Stimulated activated naive CD8-positive, alpha-beta T cell treated with anti-CD3 and anti-CD28 coated beads, Interleukin-15, amount 100 ng/mL, for 72 hours (primary cell): ENCODE measurements at places on chromosomes 5 and 9.

- no peak for DNase-seq
These were observed 58.2 kb upstream of the PRR16 start for GRCh38 chr5:120405923-120406322.

DNA sequence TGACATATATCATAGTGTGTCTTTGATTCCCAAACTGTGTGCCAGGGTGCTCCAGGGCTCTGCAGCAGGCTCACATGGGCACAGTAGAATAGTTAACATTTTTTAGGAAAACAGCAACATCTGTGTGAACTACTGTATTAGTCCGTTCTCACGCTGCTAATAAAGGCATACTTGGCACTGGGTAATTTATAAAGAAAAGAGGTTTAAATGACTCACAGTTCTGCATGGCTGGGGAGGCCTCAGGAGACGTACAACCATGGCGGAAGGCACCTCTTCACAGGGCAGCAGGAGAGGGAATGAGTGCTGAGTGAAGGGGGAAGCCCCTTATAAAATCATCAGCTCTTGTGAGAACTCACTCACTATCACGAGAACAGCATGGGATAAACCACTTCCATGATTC, 82.7 kb downstream of the EGFLAM start:
- no peak for DNase-seq

GRCh38 chr9:97632985-97633858, at the start of the genes NCBP1 and TSTD2:
Gene NCBP1, plus strand, starts transcription at chr9:97633821. Its CDS starts 61 bp downstream, at chr9:97633882.
Gene TSTD2, minus strand, starts transcription at chr9:97633368. Its CDS starts 5,806 bp downstream, at chr9:97627562.
- DNase-seq = peak; percentile 98

GRCh38 chr5:69042915-69043654, 50.7 kb upstream of the SLC30A5 start:
- peak; percentile 80 for DNase-seq

DNA sequence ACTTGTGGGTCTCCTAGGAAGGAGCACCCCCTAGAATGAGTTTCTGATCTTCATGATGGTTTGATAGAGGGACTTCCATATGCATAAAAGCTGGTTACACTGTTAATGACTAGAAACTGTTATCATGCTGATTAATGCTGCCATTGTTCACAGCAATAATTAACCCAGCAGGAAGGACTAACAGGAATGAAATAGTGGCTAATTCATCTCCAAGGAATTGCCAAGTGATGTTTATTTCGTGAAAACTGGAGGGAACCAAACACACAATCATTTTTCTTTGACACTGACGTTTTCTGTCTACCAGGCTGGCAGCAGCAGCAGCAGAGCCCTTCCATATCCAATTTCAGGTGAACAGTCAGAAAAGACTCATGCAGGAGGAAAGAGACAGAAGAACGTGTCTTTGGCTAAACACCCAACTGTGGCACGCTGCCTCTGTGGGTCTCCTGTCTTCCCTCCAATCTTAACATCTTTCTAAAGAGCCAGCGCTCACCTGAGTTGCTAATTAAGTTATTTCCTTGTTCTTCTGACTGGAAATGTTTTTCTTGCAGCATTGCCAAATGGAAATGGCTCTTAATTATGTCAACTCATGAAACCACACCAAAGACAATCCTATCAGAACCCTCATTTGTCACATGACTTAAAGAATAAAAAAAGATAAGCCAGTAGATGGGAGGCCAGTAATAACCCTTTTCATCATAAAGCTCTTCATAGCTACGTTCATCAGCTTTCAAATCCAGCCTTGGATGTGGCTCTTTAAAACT, 181.5 kb downstream of the SLIT3 start:
- no peak for DNase-seq

DNA sequence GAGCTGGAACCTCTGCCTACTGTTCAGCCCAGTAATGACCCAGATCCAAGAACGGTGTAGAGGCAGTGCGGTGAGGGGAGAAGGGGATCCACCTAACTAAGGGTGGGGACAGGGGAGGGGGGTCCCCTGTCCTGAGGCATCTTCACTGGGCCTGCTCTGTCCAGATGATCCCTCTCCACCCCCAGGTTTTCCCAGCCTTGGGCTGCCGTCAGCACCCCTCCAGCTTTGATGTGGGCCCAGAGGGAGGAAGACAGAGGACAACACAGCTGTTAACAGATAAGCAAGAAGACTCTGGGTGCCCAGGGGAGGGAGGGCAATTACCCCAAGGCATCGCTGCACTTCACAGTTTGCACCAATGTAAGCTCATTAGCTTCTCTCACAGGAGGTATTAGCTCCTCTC, 19.3 kb downstream of the BICD2 start:
- no peak for DNase-seq

- no peak for DNase-seq
These were observed 1057.8 kb upstream of the WWC1 start for GRCh38 chr5:167233507-167234220.

- DNase-seq = no peak
These were observed 27.2 kb downstream of the AHRR start for GRCh38 chr5:348726-349125.

- no peak for DNase-seq
These were observed 481.2 kb downstream of the ACTL7B start for GRCh38 chr9:108374626-108375025.

- no peak for DNase-seq
These were observed 177.5 kb downstream of the C5orf15 start for GRCh38 chr5:133790898-133791297.

DNA sequence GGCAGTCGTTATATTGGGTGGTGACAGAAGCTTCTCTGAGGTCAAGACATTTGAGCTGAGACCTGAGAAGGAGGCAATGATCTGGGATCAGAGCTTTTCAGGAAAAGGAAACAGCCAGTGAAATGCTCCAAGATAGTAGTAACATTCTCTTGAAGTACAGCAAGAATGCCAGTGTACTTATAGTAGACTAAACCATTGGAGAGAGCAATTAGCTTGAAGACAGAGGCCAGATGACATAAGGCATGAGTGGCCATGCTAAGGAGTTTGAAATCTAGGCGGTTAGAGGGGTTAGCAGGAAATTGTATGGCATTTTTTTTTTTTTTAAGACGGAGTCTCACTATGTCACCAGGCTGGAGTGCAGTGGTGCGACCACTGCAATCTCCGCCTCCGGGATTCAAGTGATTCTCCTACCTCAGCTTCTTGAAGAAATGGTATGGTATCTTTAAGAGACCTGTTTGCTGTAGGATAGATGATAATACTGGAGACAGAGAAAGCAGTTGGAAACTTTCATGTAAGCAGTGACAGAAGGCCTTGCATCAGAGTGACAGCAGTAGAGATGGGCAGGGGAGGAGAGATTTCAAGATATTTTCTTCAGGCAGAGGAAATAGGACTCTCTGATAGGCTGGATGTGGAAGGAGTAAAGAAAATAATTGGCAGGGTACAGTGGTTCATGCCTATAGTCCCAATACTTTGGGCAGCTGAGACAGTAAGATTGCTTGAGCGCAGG, 482.2 kb upstream of the PAPPA start:
- no peak for DNase-seq

GRCh38 chr9:94757158-94757557, 30.7 kb downstream of the AOPEP start:
- no peak for DNase-seq

DNA sequence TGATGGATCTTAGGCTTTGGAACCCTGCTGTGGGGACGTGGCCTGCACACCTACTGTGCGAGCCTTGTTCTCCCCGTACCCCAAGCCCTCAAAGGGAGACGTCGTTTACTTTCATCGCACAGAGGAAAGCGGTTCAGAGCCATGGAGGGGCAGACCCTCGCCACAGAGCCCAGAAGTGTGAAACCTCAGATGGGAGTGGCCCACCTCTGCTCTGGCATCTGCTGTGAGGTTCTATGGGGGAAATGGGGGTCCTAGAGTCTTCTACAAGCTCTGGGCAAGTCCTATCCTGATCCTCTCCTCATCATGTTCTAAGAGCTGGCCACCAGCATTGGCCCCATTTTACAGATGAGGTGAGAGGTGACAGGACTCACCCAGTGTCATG, 3.7 kb upstream of the RNF44 start:
- no peak for DNase-seq

GRCh38 chr5:176611435-176611834, 1.5 kb upstream of the GPRIN1 start:
- peak; percentile 41 for DNase-seq

GRCh38 chr9:129698254-129698757, 32.9 kb downstream of the PRRX2 start:
- peak; percentile 8 for DNase-seq

GRCh38 chr5:131481569-131481968, 153.5 kb downstream of the RAPGEF6 start:
- DNase-seq = no peak

DNA sequence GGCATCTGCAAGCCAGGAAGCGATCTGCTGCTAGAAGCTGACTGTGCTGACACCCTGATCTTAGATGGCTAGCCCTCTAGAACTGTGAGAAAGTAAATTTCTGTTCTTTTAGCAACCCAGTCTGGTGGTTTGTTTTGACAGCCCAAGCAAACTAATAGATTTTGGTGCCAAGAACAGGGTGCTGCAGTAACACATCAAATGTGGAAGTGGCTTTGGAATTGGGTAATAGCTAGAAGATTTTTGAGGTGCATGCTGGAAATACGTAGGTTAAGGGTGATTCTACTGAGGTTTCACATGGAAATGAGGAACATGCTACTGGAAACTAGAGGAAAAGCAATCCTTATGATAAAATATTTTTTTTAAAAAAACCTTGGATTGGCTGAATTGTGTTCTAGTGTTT, 153.5 kb upstream of the SH3GL2 start:
- no peak for DNase-seq

DNA sequence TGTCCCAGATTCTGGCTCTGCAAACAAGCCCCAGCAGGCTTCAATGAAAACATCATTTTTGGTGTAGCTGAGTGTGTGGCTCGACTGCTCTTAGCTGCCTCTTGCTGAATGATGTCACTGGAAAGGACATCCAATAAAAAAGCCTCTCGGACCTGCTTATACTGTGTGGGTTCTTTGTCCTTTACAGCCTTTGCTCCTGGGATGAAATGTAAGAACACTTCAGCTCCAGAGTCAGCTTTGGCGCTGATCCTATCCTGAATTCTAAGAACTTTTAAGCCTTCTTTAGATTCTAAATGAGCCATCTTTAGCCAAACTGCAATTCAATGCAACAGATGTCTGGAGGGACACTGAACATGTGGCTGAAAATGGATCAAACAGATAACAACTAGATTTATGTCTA, 404.6 kb upstream of the C9orf72 start:
- DNase-seq = no peak

DNA sequence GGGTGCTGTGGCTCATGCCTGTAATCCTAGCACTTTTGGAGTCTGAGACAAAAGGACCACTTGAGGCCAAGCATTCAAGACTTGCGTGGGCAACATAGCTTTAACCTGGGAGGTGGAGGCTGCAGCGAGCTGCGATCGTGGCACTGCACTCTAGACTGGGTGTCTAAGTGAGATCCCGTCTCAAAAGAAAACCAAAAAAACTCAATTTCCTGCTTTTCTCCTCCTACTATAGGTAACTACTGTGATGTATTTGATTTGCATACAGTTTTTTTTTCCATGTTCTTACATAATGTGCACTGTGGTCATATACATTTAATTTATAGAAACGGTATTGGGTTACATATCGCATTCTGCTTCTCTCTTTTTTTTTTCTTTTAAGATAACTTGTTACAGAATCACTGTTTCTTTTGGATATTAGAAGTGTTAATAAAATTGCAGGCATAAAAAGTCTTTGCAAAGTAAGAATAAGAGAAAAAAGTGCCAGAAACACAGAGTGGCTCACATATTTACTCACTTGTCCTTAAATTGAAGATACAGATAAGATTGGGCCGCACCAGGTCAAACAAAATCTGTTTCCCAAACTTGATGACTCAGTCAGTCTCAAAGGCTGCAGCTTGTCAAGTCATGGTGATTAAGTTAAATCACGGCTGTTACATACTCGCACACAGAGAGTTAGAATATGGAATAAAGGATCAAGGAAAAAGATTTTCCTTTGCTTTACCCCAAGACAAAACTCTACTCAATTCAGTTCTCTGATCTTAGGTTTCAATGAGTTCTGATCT, 2.0 kb upstream of the PTGR1 start:
- DNase-seq = no peak

DNA sequence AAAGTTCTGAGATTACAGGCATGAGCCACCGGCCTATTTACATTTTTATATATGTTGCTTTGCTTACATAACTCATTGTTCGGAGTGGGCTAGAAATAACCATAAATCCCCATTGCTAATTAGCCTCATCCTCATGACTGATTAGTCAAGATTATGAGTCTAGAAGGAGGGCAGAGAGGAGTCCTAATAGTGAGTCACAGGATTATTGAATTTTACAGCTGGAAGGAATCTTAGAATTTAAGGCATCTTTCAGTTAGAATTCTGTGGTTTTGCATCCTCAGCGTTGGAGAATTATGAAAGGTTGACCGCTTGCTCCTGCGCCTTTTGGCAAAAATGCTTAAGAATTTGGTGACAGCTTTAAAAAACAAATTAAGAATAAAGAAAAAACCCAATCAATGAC, 2.6 kb upstream of the PBX3 start:
- DNase-seq = no peak

GRCh38 chr5:173880306-173880985, 7.7 kb upstream of the CPEB4 start:
- DNase-seq = no peak

GRCh38 chr9:137117269-137117731, 2.8 kb upstream of the DPP7 start:
- no peak for DNase-seq

- DNase-seq = no peak
These were observed 568.0 kb upstream of the KLF4 start for GRCh38 chr9:108057421-108058134.

GRCh38 chr5:72166070-72166979, 59.0 kb downstream of the MAP1B start:
- DNase-seq = no peak

- DNase-seq = no peak
These were observed 12.8 kb downstream of the FAM81B start for GRCh38 chr5:95403996-95404395.

DNA sequence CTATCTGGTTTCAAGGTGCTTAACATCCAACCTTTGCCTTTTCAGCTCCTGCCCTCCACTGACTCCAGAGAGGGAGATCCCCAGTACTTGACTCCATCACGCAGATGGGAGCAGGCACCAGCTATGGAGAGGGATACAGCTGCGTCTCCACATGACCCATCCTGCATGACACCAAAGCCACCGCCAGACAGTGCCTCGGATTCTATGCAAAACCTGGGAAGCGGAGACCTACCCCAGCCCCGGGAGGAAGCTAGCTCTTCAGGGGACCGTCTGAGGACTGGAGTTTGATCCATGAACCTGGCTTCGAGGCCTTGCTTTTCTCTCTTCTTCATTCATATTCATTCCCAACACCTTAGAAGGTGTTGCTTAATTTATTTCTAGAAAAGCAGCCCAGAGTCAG, 24.8 kb downstream of the HRH2 start:
- DNase-seq = no peak

- no peak for DNase-seq
These were observed 137.8 kb downstream of the KCNIP1 start for GRCh38 chr5:170641589-170642031.

DNA sequence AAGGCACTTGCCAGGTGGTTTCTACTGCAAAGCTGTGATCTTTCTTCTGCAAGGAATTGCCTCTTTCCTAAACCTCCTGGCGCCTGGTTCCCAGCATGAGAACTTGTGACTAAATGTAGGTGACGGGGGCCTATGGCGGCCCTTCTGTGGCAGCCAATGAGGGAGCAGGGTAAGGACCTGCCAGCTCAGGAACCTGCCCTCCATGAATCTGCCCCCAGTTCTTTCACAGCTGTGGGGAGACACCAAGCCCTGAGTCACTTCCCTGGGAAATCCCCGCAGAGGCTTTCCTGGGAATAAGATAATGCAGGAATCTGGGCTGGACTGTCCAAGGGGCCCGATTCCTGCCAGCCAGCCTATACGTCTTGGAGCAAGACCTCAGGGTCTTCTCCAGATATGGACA, 56.7 kb upstream of the CTNNA1 start:
- DNase-seq = no peak

- no peak for DNase-seq
These were observed 212.9 kb upstream of the RASA1 start for GRCh38 chr5:87054821-87055220.

- DNase-seq = no peak
These were observed 40.5 kb downstream of the CDO1 start for GRCh38 chr5:115775999-115776398.
